Cardiac fibroblast (primary cell): ENCODE measurements at places on chromosomes 12 and 14.

DNA sequence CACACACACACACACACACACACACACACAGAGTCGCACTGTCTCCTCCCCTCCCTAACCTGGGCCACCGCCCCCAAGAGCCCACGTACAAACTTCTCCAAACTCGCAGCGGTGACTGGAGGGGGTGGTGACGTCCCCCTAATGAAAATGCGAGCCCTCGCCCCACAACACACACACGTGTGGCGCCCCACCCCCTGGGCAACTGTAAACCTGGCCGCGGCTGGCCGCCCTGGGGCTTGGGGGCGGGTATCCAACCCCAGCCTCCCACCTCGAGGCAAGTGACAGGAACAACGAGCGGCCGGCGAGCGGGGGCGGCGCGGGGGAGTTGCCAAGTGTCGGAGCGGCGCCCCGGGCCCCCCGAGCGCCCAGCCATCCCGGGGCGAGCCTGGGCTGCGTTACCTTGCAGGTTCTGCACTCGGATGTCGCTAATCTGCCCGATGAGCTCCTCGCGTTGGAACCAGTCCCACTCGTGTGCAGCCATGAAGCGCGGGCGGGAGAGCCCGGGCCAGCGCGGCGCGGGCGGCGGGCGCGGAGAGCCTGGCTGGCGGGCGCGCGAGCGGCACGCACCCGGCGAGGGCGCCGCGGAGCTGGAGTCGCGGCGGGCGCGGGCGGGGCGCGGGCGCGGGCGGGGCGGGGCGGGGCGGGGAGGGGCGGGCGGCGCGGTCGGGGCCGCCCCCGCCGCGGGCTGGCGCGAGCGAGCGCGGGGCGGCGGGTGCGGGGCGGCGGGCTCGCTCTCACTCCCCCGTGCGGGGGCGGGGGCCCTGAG, at the start of gene CLMN:
Gene CLMN (minus strand): TSS at position 597 of the 766 bp plus-strand sequence. CDS start 116 bp downstream, at position 481.
- peak; percentile 28 for DNase-seq

DNA sequence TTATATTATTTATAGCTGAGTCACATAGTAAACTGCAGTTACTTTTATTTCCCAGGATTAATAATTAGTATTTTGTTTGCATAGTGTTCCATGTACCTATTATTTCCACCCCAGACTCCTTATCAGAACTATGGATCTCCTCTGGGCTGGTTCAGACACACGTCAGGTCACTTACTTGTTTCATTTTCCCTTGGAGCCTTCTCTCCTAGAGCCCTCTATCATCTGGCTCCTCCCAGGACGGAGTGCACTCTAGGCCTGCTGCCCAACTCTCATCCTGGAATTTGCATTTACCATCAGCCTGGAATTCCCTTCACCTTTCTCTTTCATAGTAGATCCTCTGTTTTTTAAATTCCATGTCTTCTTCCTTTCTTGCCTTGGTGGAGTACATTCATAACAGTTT, 28.5 kb upstream of the GALNT16 start:
- DNase-seq, result no peak

DNA sequence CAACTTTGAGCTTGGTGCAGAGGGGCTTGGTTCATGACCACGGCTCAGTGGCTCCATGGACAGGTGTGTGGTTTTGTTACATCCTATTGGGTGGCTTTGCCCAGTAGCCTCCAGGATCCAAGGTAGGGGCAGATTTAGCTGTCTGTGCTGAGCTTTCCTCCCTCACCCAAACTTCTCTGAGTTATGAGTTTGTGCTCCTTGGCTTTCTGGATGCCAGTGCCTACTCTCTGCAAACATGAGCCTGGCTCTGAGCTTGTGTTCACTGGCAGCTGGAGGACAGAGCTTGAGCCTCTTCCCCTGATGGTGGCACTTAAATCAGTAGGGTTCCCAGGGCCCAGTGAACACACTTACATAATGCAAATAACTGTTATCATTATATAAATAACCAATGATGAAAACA, 45.3 kb upstream of the HECTD1 start:
- DNase-seq, result no peak

GRCh38 chr12:57027011-57027804, 10.9 kb upstream of the TAC3 start:
- DNase-seq, result no peak

DNA sequence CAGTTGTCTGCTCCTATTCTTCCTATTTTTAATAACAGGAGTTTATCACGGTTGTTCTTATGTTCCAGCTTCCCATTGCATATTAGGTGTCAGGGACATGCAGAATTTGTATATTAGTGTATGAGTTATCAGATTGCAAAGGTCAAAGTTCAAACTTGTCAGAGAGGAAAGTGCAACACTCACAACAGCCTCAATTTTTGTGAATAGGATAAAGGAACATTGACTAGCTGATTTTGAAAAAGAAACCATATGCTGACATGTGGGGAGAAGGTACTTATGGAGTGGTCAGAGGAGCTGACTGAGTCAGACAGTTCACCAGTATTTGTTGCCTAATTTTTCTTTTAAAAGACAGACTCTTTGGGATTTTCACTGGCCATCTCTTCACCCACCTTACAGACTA, 222.1 kb downstream of the C12orf50 start:
- no peak for DNase-seq

GRCh38 chr14:69317102-69317755, 57.3 kb downstream of the GALNT16 start:
- peak; percentile 97 for DNase-seq

DNA sequence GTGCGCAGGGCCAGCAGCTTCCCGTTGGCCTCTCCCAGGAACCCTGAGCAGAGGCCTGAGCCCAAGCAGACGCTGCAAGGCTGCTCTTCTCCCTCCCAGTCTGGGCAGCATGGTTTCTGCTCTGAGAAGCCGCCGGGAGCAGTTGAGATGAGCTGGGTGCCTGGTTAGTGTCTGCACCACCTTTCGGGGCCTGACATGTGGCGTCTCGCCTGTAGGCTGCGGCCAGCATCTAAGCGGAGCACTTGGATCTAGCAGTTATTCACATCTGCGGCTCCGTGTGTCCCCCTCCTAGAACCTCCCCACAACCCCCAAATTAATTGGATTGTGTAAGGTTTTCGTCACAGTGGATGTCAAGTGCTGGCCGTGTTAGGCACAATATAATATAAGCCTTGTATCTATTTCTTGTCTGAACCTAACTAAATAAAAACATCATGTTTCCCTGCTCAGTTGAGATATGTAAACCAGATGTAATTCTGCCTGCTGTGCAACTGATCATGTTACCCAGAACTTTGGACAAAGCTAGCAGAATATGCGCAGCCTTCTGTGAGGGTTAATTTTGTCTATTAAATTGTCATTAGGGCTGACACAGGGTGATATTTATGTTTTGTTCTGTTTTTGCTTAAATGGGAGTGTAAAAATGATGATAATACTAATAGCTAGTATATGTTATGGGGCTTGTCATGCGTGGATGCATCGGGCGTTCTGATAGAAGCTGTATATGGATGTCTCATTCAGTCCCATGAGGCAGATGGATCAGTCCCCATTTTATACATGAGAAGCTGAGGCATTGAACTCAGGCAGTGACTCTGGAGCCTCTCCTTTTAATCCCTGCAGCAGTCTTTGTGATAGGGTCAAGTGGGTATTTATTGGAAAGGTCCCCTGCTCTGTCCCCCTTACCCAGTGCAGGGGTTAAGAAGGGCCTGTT, 45.8 kb downstream of the ELK3 start:
- peak; percentile 70 for DNase-seq

DNA sequence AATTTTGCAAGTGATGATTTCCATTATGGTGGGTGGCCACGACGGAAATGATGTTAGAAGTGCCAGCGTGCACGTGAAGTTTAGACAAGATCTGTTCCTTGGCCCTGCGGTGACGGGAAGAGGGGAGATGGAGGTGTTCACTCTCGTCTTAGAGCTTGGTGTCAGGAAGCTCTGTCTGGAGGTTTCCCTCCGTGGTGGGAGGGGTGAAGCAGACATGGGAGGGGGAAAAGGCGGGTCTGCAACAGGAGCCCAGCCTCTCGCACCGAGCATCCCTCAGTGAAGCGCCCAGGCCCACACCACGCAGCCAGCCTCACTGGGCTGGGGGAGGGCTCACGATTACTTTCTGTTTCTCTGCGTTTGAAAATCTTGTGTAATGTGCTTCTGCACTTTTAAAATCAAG, 26.3 kb downstream of the EML1 start:
- no peak for DNase-seq

DNA sequence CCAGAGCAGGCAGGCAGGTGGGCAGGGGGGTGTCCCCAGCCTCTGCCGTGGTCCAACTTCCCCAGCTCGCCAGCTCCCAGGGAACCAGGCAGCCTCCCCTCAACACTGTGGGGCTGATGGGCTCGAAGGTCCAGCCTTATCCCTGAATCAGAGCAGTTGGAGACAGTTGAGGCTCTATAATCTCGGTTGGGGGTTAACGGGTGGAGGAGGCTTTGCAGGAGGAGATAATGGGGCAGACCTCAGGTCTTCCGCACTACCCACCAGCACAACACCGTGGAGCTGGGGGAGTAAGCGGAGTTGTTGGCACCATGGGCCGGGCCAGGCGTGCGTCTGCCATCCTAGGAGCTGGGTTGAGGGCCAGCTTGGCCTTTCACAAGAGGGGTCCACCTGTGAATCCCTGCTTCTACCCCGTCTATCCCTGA, 13.9 kb upstream of the HDAC7 start:
- no peak for DNase-seq

GRCh38 chr12:16613199-16613598, 7.2 kb upstream of the LMO3 start:
- DNase-seq, result no peak

GRCh38 chr12:131098178-131098981, 144.7 kb downstream of the ADGRD1 start:
- DNase-seq, result no peak

DNA sequence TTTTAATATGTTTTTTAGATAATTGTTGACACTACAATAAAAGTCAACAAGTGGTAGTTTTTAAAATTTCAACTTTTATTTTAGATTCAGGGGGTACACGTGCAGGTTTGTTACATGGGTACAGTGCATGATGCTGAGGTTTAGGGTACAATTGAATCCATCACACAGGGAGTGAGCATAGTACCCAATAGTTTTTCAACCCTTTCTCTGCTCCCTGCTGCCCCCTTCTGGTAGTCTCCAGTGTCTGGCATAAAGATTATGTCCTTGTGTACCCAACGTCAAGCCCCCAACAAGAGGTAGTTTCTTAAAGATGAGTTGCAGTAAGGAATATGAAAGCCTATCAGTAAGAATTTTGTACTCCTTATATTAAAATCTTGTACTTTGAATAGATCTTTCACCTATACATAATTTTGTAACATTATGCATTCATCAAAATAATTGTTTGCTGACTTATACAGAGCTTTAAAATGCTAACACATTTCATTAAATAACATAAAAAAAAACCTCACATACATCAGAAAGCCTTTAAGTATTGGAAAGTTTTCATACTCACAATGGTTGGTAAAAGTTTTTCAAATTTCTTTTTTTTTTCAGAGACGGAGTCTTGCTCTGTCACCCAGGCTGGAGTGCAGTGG, 5.4 kb upstream of the RALGAPA1 start:
- peak; percentile 70 for DNase-seq

GRCh38 chr12:132740652-132741051, 21.0 kb downstream of the ANKLE2 start:
- DNase-seq, result no peak

GRCh38 chr12:102169922-102170621, 27.6 kb downstream of the PMCH start:
- DNase-seq, result peak; percentile 58

GRCh38 chr12:66767536-66767935, 88.7 kb upstream of the GRIP1 start:
- DNase-seq, result no peak

DNA sequence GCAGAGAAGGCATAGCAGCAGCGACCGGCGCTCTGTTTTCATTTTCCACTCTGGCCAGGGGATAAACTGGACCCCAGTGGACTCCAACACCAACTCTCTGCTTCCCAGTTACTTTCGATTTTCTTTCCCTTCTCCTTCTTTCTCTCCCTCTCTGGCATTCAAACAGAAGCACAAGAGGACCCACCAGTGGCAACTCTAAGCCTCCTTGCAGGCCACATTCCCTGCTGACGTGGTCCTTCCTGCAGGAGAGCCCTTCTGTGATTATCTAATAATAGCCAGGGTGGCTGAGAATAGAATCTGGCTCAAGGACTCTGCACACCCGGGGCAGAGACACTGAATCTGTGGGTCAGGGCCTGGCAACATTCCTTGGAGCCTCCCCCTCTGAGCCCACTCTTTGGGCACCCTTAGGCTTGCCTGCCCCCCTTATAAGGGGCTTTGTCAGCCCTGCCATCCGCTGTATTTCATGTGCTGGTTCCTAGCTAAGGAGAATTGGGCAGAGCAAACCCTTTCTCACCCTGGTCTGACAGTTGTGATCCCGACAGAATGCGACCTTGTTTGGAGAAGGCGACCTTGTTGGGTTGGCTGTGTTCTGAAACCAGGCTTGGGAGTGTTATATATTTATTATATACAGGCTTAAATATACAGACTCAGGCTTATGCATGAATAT, 8.2 kb upstream of the HOXC6 start:
- no peak for DNase-seq

DNA sequence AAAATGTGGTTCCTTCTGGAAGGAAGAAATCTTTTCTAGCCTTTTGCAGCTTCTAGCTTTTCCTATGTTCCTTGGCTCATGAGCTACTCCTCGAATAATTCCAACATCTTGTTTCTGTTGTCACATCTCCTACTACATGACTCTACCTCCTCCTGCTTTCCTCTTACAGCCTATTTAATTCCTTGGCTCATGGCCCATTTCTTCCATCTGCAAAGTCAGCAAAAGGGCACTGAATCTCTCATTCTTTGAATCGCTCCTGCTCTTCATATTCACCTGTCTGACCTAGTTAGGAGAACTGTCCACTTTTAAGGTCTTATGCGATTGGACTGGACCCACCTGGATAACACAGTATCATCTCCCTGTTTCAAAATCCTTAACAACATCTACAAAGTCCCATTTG, 15.8 kb downstream of the PRKD1 start:
- no peak for DNase-seq

GRCh38 chr14:49367696-49368095, 218.5 kb downstream of the RPS29 start:
- DNase-seq, result no peak

DNA sequence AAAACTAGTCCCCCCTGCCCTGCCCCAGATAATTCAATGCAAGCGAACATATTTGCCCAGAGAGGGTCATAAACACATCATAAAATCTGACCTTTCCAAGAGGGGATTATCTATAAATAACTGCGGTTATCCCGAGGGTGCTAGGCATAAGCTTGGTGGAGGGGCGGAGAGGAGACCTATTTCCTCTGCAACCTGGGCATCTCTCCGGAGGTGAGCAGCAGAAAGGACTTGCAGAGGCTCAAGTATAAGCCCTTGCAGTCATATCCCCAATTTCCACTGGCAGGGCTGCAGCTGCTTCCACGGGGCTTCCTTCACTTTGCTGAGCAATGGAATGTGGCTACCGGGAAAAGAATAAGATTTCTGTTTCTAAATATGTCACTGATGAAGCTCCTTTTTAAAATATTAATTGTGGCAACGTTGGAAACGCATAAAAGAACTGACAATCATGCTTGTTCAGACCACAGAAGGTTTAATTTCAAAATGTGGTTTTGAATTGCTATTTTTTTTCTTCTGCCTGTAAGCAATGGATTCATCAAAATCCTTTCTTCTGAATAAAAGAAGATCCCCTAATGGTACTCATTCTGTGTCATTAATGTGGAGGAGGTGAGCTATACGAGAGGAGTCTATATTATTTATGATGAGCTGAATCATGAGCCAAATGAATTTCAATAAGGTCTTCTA, 268.9 kb upstream of the ATP2B1 start:
- no peak for DNase-seq
